Thoracic aorta endothelial cell (primary cell): ENCODE measurements at places on chromosomes 16 and 17. TPM values are rescaled to one million over a fixed set of nuclear protein-coding genes. Genes with fewer than 3 reads are reported as not detected.

Gene ANKRD40CL
- total RNA-seq = not detected in 2 replicates

Gene FBXO39
- total RNA-seq = 0.93 and 2.9 TPM in 2 replicates

Gene C16orf74
- 35.0 and 35.3 TPM in 2 replicates for total RNA-seq

Gene KRTAP4-3
- not detected in 2 replicates for total RNA-seq
